HFF-Myc (cell line): ENCODE measurements at places on chromosomes 12 and 14.
A peak's percentile ranks its signal among the peaks of the same experiment; 100 is the strongest.

DNA sequence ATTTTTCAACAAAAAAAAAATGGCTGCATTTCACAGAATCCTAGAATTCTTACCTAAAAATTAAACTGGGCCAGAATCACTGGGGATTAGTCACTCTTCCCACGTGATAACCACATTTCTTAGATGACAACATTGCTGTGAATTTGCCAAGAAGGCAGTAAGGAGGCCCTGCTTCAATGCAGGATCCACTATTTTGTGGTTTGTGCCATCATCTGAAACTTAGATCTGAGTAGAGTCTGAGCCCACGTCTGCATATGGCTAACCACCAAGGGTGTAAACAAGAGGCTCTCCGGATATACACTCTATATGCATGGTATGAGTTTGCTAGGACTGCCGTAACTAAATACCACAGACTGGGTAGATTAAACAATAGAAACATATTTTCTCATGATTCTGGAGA lies 24.4 kb upstream of the TBX5 start:
- DNase-seq = peak; percentile 97

DNA sequence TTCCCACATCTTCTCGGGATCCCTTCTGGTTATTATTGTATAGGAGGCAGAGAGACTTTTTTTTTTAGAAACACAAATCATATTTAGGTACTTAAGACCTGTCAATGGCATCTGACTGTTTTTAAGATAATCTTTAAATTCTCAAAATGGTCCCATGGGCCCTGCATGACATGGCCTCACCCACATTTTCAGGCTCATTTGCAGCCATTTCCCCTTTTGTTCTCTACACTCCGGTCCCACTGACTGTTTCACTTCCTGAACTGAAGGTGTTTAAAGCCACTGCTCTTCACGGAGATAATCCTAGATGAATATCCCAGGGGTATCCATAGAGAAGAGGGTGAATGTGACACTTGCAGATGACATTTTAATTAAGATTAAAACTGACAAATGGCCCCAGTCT lies 12.3 kb upstream of the C12orf71 start:
- DNase-seq = no peak

- DNase-seq = no peak
These were observed 96.8 kb upstream of the MDM1 start for GRCh38 chr12:68428724-68429501.

DNA sequence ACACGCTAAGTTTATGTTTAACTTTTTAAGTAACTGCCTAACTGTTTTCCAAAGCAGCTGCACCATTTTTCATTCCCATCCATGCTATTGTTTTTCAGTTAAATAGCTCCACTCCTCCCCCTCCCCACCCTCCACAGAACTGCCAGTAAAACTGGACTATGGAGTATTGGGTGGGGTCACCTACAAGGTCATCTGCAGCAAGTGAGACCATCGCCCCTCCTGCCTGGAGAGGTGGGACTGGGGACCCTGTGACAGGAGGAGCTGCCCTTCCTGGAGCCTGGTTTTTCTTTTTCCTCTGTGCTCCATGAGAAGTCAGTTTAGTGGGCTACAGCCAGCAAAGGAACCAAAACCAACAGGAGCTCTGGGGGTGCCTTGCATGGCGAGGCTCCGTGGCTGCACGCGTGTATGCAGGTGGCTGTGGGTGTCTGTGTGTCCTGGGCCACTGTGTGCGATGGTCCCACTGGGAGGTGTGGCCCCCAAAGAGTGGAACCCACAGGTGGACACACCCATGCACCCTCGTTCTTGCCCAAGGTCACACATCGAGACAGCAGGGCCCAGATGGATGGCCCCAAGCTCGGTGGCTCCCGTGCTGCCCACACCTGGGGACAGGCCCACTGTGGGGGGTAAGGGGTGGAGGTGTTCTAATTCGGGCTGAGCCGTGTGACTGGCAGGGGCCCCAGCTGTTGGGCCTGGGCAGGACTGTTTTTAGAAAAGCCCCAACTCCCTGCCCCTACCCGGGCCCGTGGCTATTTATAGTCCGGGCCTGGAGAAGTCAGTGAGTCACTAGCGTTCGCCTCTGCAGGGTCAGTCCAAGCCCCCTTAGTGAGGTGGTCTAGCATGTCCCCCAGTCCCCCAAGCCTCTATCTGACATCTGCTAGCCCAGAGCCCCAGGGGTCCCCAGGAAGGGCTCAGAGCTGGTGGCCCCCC lies 2.3 kb upstream of the ADSS1 start:
- DNase-seq = no peak

DNA sequence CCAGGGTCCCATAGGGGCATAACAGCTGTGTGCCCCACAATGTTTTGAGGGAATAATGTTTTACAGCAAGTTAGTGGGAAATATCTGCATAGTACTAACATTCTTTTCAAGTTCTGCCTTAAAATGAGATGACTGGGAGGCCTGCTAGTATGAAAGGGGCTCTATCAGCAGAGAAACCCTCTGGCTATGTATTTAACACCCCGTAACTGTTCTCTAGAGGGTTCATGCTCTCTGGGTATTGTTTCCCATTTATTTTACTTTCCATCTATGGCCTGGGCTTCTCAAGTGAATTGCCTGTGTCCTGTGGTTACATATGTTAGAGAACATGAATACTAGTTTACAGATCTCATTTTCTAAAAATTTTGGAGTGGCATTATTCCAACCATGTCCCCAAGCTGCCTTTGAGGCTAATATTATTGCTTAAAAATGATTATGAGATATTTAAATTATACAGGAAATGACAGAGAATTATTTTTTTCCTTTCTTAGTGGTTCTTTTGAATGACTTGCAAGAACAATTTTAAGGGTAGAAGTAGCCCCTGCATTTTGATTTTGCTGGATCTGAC lies 37.5 kb downstream of the GNG2 start:
- no peak for DNase-seq

- DNase-seq = no peak
These were observed 729 bp downstream of the OSBPL8 start for GRCh38 chr12:76558684-76559399.

GRCh38 chr14:93060841-93061240 lies 54.9 kb downstream of the ITPK1 start:
- no peak for DNase-seq

- no peak for DNase-seq
These were observed 6.4 kb downstream of the SSH1 start for GRCh38 chr12:108850854-108851573.

GRCh38 chr14:76924371-76925096 lies 98.3 kb downstream of the LRRC74A start:
- DNase-seq = no peak

GRCh38 chr12:78672033-78672432 lies 192.5 kb upstream of the SYT1 start:
- no peak for DNase-seq

GRCh38 chr12:119204131-119204530 lies 25.4 kb downstream of the HSPB8 start:
- DNase-seq = no peak
